ENCODE measurements at places on chromosomes 12 and 14.

DNA sequence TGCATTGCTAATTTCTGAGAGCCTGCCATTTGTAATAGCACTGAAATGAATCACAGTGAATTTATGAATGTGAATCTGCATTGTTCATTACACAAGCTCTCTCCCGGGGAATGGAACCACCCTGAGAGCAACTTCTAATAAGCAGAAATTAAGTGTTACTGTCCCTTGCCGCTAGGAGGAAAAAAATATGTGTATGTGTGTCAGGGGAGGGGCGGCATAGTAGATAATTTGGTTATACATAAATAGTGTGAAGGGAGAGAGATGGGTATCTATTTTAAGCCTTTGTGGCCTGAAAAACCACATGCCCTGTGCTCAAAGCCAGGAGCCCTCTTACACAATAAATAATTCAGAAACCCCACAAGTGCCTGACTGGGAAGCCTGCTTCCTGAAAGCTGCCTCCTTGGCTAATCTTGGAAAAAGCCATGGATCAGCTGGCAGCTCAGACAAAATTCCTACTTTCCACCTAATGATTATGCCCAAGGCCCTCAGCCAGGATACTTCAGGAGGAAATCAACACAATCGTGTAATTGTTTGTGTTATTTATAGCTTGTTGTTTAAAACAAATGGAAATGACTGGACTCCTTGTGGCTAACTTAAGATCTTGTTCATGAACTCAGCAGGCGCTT lies 366.2 kb upstream of the KITLG start:
- DNase-seq, result no peak

DNA sequence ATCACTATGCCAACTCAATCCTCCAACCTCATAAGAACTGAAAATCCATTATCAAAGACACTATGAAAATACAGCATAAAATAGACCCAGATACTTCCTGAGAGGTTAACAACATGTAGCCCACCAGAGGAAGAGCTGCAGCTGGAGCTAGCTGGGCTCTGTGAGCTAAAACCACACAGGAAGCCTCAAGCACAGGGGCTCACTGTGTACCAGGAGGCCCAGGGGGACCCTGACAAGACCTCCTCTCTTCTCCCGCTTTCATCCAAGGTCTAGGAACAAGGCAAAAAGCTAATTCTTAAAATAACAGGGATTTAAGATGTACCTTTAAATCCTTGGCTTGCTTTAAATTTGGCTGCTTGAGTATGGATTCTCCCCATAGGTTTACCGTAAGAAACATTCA lies 53.6 kb downstream of the EIF2S3B start:
- no peak for DNase-seq

GRCh38 chr12:49854976-49855375 lies 12.1 kb upstream of the BCDIN3D start:
- no peak for DNase-seq

DNA sequence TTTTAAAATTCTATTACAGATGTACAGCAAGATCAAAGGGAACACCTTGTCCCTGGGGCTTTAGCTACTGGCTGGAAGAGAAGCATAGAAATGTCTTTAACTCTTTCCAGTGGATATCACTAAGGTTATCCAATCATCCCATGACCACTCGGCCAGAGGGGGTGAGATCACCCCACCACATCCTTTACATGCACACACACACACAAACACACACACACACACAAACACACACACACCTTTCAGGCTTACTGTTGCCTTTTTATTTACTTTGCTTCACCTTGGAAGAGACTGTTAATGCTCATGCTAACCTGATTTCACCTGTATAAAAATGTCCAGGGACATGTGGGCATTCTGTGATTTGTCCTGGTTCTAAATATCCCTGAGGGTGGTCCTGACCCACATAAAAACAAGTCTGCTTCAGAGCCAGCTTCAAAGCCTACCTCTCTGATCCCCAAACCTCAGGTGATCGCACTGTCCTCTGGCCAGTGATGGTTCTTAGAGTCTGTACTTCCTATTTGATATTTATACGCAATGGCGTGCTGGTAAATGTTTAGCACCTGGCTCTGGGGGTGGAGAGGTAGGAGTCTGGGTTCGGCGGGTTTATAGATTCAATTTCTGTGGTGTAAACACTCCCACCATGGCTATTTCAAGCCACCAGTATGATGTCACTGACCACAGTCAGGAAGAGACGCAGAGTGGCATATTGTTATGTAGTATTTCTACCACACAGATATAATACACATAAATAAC lies 166.1 kb upstream of the EEA1 start:
- DNase-seq, result no peak

DNA sequence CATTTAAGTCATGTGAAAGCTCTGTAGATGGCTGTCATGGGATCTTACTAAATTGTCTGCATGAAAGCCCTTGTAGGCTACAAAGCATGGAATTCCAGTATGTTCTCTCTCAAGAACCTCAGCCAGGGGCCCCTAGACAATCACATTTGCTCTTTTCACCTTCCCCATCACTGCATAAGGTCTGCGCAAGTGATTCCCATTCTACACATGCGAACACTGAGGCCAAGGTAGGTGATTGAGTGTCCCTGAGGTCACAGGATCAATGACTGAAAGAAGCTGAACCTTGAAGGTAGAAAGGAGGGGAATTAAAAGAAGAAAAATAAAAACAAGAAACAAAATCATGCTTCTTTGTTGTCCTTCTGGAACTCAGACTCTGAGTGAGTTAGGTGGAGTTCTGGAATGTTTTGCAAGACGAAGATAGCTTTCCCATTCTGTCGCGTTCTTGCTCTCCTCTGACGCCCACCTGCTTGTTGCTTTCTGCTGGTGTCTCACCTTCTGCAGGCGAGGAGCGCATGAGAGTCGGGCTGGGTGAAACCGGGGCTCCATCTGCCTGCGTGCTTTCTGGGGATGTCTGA lies 79.9 kb downstream of the SPRING1 start:
- no peak for DNase-seq

GRCh38 chr14:102279688-102280348 lies 25.1 kb downstream of the MOK start:
- no peak for DNase-seq

- DNase-seq, result no peak
Measured at GRCh38 chr12:6936636-6937480, 6.8 kb upstream of the RNU7-1 start.

- DNase-seq, result no peak
Measured at GRCh38 chr14:93011650-93012325, 88.8 kb downstream of the CHGA start.

GRCh38 chr12:89161557-89161956 lies 190.7 kb downstream of the DUSP6 start:
- no peak for DNase-seq

DNA sequence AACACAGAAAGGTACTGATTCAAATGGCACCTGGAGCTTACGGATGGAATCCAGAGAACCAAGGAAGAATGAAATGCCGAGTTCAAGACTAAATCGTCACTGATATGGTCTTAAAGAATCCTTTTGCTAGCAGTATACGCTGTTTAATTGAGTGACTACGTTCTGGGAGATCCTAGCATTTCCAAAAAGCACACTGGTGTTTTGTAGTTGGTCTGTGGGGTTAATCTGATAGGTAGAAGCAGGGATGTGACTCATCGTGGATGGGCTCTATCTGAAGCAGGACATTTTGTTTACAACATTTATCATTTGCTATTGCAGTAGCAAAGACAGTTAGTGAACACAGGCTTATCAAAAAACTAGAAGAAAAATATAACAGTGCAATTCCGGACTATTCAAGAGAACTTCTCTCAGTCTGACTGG lies 169.2 kb upstream of the HMGA2 start:
- peak; percentile 78 for DNase-seq

DNA sequence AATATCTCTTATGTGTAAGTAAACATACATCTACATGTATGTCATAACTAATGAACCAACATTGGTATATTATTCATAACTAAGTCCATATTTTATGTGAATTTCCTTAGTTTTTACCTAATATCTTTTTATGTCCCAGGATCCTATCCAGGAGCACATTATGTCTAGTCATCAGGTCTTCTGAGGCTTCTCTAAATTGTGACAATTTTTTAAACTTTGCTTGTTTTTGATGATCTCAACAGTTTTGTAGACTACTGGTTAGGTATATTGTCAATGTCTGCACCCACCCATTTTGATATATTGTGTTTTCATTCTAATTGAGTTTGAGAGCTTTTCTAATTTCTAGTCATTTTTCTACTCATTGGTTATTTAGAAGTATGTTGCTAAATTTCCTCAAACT lies 288.2 kb upstream of the DIO3 start:
- no peak for DNase-seq

GRCh38 chr14:68542346-68542745 lies 250.5 kb downstream of the ZFP36L1 start:
- DNase-seq, result no peak

GRCh38 chr12:115313929-115314328 lies 630.0 kb upstream of the TBX3 start:
- no peak for DNase-seq

DNA sequence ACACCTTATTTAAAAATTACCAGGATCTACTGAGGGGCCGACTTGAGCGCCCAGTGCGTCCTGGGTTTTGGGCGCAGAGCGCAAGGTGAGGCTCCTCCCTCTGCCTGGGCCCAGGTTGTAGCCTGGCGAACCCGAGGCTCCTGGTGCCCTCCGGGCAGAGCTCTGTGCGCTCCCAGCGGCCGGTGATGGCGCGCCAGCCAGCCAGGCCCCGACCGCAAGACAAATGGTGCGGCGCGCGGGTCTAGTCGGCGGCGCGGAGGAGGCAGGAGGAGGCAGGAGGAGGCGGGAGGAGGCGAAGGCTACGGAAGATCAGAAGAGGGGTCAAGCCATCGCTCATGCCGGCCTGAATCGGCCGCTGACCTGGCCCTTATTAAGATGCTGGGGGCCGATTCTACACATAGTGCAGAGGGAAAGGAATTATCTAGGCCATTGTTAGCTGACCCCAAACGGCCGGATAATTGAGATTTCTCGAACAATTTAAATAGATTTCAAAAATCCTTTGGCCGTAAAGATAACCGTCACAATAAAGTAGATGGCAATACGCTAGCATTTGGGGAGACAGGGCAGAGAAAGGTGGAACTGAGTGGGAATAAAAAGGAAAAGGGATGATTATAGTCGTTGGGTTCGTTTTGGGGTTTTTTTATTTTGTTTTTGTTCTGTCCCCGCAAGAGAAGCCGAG lies 2.8 kb downstream of the TBX5 start:
- no peak for DNase-seq

GRCh38 chr14:32078023-32078857 lies 1.1 kb downstream of the ARHGAP5 start:
- peak; percentile 17 for DNase-seq

GRCh38 chr12:54191550-54192022 lies 2.8 kb upstream of the SMUG1 start:
- peak; percentile 87 for DNase-seq

DNA sequence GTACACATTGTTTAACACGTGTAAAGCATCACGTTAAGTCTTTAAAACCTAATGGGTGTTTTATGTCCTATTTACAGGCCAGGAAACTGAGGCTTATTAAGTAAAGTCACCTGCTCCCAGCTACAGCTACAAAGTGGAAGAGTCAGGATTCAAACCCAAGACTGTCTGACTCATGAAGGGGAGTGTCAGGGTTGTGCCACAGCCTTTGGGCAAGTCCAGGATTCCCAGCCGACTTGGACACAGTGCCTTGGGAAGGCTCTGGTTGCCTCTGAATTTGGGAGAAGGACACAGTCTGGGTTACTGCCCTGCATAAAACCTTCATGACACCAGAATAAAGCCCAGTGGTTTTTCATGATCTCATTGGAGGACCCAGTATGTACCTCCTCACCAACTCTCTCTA lies 7.3 kb downstream of the RNU4-2 start:
- DNase-seq, result no peak

DNA sequence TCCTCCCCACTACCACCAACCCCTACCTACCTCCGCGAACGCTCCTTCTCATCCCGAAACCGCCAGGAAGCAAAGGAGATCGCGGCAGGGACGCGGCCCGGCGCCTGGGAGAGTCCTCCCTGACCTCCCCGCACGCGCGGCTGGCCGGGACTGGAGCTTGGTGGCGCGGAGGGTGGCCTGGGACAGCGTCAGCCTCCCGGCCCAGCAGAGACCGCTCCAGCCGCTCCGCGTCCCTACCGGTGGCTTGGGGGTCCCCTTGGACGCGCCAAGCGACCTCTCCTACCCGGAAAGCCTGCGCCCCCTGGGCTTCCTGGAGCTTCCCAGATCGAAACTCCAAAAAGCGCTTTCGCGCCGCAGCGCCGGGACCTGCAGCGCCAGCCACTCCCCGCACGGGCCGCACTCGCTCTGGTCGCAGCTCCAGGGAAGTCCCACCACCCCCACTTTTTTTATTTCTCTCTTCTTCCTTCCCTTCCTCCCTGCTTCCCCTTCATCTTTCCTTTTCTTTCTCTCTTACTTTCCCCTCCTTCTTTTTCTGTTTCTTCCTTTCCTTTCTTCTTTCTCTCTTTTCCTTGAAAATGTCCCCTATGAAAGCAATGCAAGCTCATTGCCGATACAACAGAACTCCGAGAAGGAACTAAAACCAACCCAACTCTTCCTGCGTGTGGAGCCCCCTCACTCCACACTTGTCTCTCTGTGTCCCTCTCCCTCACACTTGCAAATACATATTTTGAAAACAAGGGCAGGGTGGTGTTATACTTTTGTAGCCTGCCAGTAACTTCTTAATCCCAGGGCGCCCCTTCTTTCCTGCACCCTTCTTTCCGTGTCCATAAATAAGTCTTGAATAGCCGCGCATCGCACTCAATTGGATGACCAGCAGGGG lies 3.8 kb downstream of the DIO3 start:
- no peak for DNase-seq
